NCI-H187 treated with DMSO at 0.1 percent for 48 hours (cell line): ENCODE measurements at places on chromosomes 1 and 21.

DNA sequence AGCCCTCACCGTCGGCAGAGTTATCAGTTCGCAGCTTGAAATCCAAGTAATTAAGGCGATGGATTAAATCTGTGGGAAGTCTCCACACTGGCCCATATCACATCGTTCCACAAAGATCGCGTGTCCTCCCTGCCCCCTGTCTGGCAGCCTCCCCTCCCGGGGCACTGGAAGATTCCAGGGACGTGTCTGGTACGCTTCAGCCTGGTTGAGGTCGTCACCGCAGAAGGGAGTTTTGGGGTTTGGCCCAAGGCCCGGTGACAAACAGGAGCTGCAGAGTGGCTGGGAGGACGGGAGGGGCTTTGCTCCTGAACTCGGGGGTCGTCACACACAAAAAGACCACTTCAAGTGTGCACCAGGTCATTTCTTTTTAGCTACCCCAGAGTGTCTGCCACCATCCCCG, 51.1 kb downstream of the PRDM16 start:
- no peak for DNase-seq

- DNase-seq, result peak; percentile 81
Observed at GRCh38 chr21:34900376-34900775, 148.7 kb downstream of the RUNX1 start.

GRCh38 chr1:187433598-187433997, 604.8 kb downstream of the PLA2G4A start:
- DNase-seq, result no peak

- no peak for DNase-seq
Observed at GRCh38 chr21:37699024-37699775, 217.1 kb downstream of the KCNJ6 start.

GRCh38 chr1:19682257-19682656, 17.6 kb downstream of the HTR6 start:
- no peak for DNase-seq

DNA sequence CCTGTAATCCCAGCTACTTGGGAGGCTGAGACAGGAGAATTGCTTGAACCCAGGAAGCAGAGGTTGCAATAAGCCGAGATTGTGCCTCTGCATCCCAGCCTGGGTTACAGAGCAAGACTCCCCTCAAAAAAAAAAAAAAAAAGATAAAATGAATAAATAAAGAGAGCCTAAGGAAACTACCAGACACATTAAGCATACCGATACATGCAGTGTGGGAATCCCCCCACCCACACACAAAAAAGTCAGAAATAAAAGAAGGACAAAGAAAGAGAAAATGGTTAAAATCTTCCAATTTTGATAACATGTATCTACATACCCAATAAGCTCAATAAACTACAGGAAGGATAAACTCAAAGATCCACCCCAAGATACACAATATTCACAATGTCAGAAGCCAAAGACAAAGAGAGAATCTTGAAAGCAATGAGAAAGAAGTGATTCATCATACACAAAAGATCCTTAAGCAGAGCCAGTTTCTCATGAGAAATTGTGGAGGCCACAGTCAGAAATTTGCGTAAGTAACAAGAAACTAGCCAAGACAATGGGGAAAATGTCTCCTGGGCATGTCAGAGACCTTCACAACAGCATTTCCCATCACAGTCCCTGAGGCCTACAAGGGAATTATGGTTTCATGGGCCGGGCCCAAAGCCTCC, 1197.0 kb downstream of the AMY1C start:
- no peak for DNase-seq

DNA sequence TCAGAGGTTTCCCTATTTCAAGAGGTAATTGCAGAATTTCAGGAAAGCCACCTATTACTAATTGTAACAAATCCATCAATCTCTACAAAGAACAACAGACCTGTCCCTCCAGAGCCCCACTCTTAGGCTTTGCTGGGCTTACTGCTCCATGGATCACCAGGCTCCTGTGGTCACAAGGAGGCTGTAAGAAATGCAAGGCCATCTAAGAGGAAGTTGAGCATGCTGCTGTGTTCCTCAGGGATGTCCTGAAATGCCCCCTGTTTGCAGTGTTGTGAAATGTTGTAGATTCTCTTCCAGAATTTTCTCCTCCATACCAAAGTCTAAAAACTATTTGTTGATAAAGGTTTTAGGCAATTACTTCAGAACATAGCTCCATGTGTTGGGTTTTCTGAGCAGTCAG, 24.4 kb upstream of the DUSP23 start:
- DNase-seq, result no peak

DNA sequence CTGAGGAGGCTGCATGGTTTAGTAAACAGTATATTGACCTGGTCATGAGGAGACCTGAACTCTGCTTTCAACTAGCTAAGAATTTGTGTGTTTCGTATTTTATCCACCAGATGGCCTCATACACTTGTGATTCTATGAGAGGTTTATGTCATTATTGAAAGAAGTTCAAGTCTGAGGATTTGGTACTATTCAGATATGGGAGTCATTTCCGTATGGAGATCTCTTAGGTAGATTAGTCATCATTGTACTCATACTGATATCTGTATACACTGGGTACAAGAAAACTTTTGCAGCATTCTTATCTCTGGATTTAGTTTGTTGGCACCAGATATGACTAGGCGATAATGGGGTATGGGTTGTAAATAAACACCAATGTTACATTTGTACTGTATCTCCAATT, 26.6 kb downstream of the ATF6 start:
- DNase-seq, result no peak

GRCh38 chr1:38151399-38151798, 104.8 kb upstream of the POU3F1 start:
- DNase-seq, result no peak

DNA sequence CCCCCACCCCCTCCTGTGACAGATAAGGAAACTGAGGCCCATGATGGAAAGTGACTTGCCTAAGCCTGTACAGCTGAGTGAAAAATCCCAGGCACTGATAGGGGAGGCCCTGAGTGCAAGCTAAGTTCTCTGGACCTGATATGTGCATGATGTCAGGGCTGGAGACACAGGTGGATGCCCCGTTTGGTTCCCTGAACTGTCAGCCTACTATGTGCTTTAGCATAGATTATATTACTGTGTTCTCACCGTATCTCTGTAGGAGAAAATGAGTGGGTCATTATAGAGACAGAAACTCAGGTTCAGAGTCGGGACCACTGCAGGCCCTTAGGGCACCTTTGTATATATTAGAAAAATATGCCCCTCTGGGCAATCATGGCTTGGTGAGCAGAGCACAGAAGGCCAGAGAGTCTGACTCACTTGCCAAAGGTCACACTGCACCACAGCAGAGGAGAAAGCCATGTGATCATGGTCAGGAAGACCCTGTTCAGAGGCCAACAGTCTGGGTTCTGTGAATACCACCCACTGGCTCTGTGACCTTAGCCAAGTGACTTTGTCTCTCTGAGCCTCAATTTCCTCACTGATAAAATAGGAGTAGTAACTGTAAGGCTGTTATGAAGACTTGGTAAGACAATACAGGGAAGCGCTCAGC, 145.8 kb upstream of the WNT4 start:
- DNase-seq, result no peak

GRCh38 chr1:109803901-109804331, 40.2 kb upstream of the EPS8L3 start:
- no peak for DNase-seq

GRCh38 chr1:224058303-224058702, 55.6 kb upstream of the FBXO28 start:
- DNase-seq, result no peak

- no peak for DNase-seq
Observed at GRCh38 chr21:43718872-43719747, at the start of gene PDXK. TSS of gene PDXK (plus strand) at chr21:43719129. CDS start at chr21:43719295, 166 bp downstream.

GRCh38 chr1:162397039-162397448, 14.9 kb downstream of the SH2D1B start:
- DNase-seq, result no peak

- no peak for DNase-seq
Observed at GRCh38 chr21:34803782-34804370, 135.1 kb downstream of the CLIC6 start.

DNA sequence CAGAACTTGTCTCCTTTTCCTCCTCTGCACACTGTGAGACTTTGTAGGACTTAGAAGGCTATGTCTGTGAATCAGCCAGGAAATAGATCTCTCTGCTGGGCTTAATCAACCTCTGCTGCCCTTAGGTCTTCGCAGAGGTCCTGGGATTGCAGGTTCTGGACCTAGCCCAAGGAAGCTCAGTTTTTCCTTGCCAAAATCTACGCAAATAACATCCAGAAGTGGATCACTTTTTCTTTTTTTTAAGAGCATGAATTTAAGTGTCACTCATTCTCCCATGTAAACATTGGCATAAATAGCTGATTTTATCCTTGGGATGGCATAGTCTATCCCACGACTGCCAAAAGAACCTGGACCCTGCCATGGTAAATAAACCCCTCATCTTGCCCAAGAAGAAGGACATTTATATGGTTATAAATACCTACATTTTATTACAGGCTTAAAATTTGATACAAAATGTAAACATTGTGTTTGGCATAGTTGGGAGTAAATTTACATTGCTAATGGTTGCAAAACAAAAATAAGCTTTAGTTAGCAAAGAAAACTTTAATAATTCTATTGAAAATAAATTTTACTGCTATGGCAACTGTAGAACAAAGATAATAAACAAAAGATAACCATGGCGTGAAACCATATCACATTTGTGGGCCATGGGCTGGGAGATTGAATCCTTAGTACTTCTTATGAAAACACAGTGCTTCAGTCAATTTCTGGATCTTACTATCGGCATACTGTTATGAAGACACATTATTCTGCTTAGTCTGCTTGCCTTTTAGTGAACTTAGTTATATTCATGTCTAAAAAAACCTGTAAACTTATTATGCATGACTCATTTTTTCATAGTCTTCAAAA, 24.5 kb upstream of the DISC1 start:
- no peak for DNase-seq

- DNase-seq, result no peak
Observed at GRCh38 chr1:246351721-246352120, 155.4 kb downstream of the SMYD3 start.

DNA sequence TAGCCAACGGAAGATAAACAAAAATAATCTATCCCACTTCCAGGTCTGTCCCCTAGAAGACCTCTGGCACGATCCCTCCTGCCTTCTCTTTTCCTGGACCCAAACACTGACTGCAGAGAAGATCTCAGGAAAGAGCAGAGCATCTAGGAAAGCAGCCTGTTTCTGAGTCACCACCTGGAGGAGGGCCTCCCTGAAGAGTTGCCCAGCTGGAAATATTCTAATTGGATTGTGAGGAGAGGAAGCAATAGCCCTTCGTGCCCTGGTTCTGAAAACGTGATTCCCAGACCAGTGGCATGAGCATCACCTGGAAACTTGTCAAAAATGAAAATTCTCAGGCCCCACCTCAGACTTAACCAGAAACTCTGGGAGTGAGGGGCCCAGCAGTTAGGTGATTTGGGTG, 411.1 kb downstream of the SETD4 start:
- no peak for DNase-seq

- no peak for DNase-seq
Observed at GRCh38 chr1:64932962-64933295, 33.4 kb downstream of the JAK1 start.

DNA sequence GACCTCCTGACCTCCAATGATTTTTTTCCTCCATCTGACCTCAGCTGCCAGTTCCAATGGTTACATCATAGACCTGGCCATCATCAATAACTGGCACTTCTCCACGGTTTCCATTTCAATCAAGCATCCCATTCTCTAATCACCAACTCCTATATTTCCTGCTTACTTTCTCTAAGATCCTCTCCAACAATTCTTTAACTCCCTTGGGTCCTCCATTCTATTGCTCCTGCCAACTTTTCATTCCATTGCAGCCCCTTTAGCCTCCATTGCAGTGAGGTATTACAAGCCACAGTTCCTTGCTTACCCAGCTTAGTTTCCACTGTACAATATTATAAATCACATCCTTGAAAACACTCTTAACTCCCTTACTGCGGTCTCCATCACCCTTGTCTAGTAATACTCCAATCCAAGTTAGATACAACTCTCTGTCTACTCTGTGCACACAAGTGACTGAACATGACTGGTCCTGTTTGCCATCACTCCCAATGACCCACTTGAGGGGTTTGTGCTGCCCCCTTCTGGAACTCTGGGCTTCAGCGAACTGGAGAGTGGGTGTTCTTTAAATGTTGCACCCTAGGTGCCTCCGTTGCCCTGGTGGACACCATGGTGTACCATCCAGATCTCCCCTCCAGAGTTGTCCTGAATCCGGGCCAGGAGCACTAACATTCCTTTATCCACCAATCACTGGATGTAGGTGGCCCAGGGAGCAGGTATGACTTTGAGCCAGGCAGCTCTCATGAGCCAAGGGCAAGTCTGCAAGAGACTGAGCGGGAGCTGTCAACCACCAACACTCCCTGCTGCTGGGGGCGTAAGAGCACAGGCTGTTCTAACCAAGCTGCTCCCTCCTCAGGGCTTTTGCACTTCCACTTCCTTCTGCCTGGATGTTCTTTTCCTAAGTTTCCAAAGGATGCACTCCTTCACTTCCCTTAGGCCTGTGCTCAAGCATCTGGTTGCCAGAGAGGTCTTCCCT, 3.7 kb upstream of the FNDC7 start:
- DNase-seq, result no peak

DNA sequence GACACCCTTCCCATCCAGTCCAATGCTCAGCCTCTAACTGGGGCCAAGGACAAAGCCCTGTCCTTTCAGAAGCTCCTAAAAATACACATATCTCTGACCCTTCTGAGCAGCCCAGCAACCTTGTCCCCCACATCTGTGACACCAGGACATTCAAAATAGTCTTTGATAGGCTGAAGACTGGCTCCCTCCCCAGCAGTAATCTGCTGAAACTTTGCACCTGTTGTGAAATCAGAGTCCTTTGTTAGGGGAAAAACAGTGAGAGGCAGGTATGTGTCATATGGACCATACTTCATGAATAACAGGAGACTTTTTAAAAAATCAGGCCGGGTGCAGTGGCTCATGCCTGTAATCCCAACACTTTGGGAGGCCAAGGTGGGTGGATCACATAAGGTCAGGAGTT, 82.4 kb upstream of the VAMP3 start:
- no peak for DNase-seq

GRCh38 chr1:26145041-26145959, 13.6 kb upstream of the FAM110D start:
- DNase-seq, result peak; percentile 77

DNA sequence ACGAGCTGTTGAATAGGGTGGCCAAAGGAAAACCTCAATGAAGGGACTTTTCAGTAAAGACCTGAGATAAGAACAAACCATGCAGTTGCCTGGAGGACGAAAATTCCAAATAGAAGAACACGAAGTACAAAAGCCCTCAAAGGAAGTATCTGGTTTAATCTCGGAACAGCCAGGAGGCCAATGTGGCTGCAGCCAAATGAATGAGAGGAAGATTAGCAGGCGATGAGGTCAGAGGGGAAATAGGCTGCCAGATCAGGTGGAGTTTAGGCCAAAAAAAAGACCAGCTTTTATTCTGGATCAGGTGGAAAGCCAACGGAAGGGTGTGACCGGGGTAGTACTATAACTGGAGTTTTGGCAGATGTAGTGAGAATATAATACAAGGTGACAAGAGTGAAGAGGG, 43.7 kb downstream of the SRSF11 start:
- DNase-seq, result no peak

DNA sequence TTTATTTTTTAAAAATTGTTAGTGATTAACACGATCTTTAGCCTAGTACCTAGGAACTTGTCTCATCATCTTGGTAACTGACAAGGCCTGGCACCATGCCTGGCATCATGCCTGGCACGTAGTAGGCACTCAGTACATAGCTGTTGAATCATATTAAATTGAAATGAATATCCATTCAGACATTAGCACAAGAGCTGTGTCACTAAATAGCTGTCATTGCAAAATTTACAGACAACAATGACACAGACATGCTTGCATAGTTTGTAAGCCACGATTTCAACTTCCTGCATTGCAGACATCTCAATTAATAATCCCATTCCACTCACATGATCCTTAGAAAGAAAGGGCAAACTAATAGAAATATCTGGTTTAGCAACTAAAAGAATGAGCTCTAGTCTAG, 15.4 kb upstream of the PHACTR4 start:
- no peak for DNase-seq
